Diencephalon (tissue), 1 donor: ENCODE measurements at places on chromosomes 7 and 10. TPM values are rescaled to one million over a fixed set of nuclear protein-coding genes. Genes with fewer than 3 reads are reported as not detected.

Gene HOXA3
- not detected for total RNA-seq

Gene GPR85
- 106 TPM for total RNA-seq

Gene PAPSS2
- 3.7 TPM for total RNA-seq

Gene OR2A7
- total RNA-seq = 0.69 TPM

Gene CHAT
- 2.3 TPM for total RNA-seq

Gene SRRM3
- total RNA-seq = 15.2 TPM

Gene DEPP1
- 6.2 TPM for total RNA-seq

Gene TMEM178B
- 126 TPM for total RNA-seq

Gene ANKRD1
- total RNA-seq = not detected

Gene TSPAN14
- 15.0 TPM for total RNA-seq

Gene STAM
- 46.1 TPM for total RNA-seq

Gene HECTD2
- total RNA-seq = 53.7 TPM

Gene IFIT1B
- 0.92 TPM for total RNA-seq

Gene FAM25C
- total RNA-seq = not detected

Gene SEMA3E
- 12.2 TPM for total RNA-seq

Gene VAX1
- total RNA-seq = 4.6 TPM

Gene ELAPOR2
- total RNA-seq = 52.4 TPM

Gene PIK3CG
- 1.8 TPM for total RNA-seq

Gene CHN2
- 43.6 TPM for total RNA-seq

Gene LDB3
- not detected for total RNA-seq

Gene KAZALD1
- 1.2 TPM for total RNA-seq

Gene HOXA11
- not detected for total RNA-seq

Gene CHRM2
- total RNA-seq = 23.3 TPM

Gene FLNC
- 20.1 TPM for total RNA-seq

Gene SUPV3L1
- 35.1 TPM for total RNA-seq

Gene GIMAP8
- total RNA-seq = 2.8 TPM

Gene PNLIPRP3
- not detected for total RNA-seq

Gene C10orf53
- total RNA-seq = not detected

Gene C10orf143
- 1.4 TPM for total RNA-seq

Gene FKBP6
- not detected for total RNA-seq

Gene CAV2
- total RNA-seq = 12.2 TPM

Gene PILRA
- total RNA-seq = 1.2 TPM

Gene VSIR
- 8.3 TPM for total RNA-seq

Gene LBX1
- not detected for total RNA-seq

Gene ABCB1
- 12.2 TPM for total RNA-seq

Gene SMKR1
- 6.7 TPM for total RNA-seq

Gene SH2D4B
- 0.23 TPM for total RNA-seq

Gene EGR2
- 1.2 TPM for total RNA-seq

Gene ZNF25
- total RNA-seq = 67.6 TPM

Gene ERVW-1
- total RNA-seq = not detected

Gene TMEM72
- total RNA-seq = 0.69 TPM

Gene DKK1
- 5.3 TPM for total RNA-seq

Gene SCART1
- 1.2 TPM for total RNA-seq

Gene LRRN3
- 140 TPM for total RNA-seq

Gene SLC13A1
- not detected for total RNA-seq

Gene KCNH2
- 17.8 TPM for total RNA-seq

Gene TEX36
- total RNA-seq = not detected

Gene ARHGEF35
- 1.4 TPM for total RNA-seq

Gene STOX1
- 15.7 TPM for total RNA-seq

Gene GCC1
- 13.6 TPM for total RNA-seq

Gene EXOC4
- 128 TPM for total RNA-seq

Gene STRIP2
- total RNA-seq = 81.4 TPM

Gene NUTM2E
- 0.46 TPM for total RNA-seq

Gene ENTPD1
- 16.6 TPM for total RNA-seq

Gene ANKRD30A
- total RNA-seq = not detected

Gene ZNF117
- 38.8 TPM for total RNA-seq

Gene NPC1L1
- total RNA-seq = not detected

Gene RAPGEF5
- 62.7 TPM for total RNA-seq

Gene GDF10
- total RNA-seq = 3.0 TPM

Gene LLCFC1
- total RNA-seq = not detected
